Germinal center (tissue), 1 donor: ENCODE measurements at places on chromosomes 4 and X.
A peak's percentile ranks its signal among the peaks of the same experiment; 100 is the strongest.

- peak; percentile 6 for DNase-seq
These were observed 483 bp downstream of the USP27X start for GRCh38 chrX:49879656-49880277.

DNA sequence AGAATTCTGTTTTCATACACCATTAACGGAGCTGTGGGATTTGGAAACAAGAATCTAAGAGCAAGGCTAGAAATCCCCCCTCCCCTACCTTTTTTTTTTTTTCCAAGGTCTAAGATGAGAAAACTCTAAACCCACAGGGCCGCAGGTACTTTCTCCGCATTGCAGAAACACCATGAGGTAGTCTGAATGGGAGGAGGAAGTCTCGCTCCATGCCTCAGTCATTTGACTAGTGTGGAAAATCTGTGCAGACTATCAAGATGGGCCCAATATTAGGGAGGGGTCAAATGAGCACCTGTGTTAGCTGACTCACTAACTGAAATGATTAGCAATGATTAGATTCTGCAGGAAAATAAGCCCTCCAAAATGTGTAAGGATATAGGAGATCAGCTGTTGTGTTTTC is 40.9 kb upstream of the MAP3K15 start:
- DNase-seq, result peak; percentile 9

DNA sequence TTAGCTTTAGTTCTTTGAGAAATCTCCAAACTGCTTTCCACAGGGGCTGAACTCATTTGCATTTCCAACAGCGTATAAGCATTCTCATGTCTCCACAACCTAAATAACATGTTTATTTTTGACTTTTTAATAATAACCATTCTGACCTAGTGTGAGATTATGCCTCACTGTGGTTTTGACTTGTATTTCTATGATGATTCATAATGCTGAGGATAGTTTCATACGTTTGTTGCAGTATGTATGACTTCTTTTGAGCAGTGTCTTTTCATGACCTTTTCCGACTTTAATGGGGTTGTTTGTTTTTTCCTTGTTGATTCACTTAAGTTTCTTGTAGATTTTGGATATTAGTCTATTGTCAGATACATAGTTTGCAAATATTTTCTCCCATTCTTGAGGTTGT is 1833.0 kb upstream of the PCDH10 start:
- no peak for DNase-seq

GRCh38 chr4:183987987-183988392 is 82.9 kb downstream of the STOX2 start:
- DNase-seq, result no peak

GRCh38 chrX:1679238-1679637 is 64.4 kb downstream of the ASMT start:
- DNase-seq, result no peak

- DNase-seq, result no peak
These were observed 26.7 kb downstream of the BCLAF3 start for GRCh38 chrX:19964017-19964710.

DNA sequence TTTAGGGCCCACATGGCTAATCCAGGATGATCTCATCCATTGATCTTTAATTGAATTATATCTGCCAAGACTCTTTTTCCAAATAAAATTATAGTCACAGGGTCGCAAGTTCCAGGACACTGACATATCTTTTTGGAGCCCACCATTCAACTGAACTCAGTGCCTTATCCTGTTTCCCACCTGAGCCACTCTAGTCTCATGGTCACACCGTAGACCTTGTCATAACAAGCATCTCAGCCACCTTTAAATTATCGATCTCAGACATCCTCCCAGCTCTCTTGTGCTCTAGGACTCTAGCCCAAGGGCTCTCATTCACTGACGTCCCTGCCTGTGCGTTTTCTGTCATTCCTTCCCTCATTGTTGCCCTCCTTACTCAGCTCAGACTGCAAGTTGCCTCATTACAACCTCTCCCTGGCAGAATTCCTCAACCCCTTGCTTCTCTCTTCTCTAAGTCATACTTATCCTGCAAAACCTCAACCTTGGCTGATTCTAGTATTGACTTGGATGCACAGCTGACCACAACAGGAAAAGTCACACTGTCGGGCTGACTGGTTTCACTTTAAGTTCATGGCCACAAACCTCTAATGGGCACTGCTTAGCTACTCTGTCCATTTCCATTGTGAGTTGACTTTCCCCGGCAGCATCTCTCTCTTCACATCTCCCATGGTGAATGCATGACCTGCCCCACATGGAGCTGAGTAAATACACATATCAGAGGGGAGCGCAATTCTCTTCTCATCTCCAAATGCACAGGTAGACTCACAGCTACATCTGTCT is 91.0 kb upstream of the TRIM2 start:
- DNase-seq, result no peak

GRCh38 chr4:131091896-131092295 is 1995.9 kb downstream of the C4orf33 start:
- no peak for DNase-seq

GRCh38 chr4:124931050-124931449 is 218.5 kb upstream of the ANKRD50 start:
- no peak for DNase-seq

DNA sequence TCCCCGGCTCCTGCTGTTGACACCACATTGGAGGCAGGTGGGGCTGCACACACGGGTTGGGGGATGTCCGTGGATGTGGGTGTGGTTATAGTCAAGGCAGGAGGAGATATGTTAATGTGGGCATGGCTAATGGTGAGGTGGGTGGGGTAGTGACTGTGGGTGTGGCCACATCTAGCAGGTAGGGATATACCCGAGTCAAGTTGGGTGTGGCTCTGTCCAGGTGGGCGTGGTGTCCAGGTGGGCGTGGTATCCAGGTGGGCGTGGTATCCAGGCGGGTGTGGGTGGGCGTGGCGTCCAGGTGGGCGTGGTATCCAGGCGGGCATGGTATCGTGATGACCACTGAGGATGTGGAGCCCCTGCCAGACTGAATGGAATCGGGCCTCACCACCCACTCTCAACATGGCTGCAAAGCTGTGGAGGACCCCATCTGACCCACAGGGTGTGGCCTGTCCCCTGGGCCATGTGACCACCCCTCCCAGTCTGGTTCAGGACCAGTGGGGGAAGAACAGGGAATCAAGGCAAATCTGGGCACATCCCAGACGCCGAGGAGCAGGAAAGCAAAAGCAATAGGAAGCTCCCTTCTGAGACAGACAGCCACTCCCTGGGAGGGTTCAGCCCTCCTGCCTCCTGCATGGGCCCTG is 21.0 kb downstream of the MAN2B2 start:
- DNase-seq, result no peak

- DNase-seq, result no peak
These were observed 175.8 kb downstream of the FAM13A start for GRCh38 chr4:88881227-88881569.

DNA sequence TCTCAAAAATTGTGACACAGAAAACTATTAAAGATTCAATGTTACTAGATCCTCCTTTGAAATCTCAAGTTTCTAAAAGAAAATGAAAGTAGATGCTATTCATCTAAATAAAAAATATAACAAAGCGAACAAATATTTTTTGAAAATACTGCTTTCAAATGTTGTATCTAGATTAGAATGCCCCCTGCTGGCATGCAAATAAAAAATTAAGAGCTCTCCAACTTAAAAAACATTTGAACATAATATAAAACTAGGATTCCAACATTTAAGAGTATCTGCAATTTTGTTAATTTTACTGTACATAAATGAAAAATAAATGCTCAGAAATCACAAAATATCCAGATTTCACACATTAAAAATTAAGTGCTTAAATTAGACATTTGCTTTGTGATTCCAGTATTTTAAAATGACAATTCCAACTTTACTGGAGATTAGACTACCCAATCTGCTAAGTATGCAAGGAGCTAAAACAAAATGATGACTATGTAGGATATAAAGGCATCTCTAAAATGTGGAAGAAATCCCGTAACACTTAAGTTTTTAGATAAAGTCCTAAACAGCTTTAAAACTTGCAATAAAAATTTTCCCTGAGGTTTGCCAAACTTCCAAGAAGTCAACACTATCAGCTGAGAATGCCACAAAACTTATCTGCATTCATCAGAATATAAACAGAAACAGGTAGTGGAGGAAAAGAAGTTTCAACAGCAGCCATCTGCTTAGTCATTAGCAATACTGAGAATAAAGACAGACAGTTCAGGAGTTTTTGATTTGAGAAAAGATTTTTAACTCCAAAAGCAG is 32.7 kb downstream of the DHX15 start:
- no peak for DNase-seq

DNA sequence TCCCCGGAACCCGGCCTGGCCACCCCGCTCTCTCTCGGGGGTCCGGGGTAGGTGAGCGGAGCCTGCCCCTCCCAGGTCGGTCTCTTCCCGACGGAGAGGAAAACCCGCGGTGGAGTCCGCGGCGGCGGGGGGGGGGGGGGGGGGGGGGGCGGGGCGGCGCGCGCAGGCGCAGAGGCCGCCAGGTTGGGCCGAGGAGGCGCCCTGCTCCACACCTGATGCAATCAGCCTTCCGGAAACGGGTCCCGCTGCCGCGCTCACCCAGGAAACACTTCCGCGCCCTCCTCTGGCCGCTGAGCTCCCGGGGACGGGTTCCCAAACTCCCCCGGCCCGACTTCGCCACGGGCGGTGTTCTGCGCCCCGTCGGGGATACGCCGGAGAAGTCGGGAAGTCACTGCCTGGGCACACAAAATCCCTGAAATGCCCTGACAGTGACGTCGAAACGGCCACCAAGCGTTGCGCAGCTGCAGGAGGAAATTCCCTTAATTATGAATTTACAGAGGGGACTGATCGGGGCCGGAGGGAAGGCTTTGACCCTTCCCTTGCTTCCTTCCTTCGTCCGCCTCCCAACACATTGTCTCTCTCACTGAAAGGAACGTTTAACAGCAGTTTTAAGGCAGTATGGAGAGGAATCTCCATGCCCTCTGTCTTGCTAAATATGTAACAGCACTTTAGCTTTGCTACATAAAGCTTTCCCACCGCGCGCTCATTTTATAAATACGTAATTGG is 2.1 kb upstream of the APBB2 start:
- peak; percentile 88 for DNase-seq

DNA sequence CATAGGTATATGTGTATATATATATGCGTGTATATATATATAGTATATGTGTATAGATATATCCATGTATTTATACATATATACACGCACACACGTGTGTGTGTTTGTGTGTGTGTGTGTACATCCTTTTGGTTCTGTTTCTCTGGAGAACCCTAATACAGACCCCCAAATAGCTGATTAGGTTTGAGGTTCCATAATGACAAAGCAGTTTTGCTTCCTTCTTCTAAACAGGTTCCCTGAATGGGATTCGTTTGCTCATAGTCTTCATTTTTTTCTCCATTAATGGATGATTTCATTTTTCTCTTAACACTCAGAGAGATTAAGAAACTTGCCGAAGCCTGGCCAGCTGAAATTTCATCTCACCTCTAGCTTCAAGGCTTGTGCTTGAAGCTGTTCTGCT is 234.0 kb upstream of the BCOR start:
- DNase-seq, result no peak

DNA sequence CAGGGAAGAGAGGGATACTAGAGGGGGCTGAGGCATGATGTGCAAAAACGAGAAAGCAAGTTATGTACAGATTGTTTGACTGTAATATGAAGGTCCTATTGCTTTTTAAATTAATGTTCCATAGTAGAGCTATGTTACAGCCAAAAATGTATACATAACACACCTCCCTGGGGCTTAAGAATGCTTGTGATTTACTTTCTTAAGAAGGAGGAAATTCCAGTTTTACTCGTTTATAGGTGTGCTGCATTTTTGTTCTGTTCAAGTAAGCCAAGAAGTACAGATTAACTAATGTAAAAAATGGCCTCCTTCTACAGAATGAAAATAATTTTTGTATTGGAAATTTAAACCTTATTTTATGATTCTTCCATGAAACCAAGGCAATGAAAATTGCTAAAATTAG is 614.4 kb upstream of the NR3C2 start:
- no peak for DNase-seq

DNA sequence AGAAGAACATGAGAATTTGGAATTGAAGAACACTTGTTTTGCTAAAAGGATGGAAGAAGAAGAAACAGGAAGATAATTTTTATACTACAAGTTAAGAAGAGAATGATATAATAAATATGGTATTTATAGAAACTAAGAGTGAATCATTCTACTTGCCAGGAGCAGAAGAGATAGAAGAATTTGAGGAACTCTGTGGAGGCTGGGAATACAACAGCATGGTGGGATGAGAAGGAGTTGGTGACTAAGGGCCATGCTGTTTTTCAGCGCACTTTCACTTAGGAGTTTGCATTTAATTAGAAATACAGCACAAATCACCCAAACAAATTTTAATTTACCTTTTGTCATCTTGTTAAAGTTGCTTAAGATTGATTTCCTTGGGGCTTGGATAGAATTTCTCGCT is 20.5 kb downstream of the HADH start:
- no peak for DNase-seq

DNA sequence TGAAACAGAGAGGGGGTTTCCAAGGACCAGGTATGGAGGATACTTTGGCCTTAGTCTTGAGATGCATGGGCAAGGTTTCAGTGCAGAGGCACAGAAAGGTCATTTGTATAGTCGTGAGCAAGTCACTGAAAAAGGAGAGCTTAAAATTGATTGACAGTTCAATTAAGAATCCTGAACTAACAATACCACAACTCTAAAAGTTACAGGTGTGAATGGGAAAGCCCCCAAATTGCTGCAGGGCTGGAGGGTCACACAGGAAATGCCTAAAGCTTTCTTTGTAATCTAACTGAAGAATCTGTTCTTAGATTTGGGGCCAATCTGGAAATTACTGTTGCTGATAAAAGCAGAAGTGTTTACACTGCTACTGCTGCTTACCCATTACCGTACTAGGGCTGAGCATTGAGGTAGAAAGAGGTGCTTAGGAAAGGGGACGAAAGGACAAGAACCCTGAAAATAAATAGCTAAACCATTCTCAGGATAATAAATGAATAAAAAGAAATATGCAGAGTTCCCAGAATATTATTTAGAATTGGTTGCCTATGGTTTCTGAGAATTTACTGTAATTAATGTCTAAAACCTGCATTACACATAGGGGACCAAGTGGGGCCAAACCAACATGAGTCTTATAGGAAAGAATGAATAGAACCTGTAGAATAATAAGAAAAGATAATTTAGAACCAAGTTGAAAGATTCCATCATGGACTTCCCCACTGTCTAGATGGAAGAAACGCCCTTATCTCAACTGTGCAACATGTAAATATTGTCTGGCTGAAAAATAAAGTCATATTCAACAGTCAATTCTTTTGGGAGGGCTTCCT is 91.9 kb upstream of the PPP1R2C start:
- DNase-seq, result peak; percentile 15

DNA sequence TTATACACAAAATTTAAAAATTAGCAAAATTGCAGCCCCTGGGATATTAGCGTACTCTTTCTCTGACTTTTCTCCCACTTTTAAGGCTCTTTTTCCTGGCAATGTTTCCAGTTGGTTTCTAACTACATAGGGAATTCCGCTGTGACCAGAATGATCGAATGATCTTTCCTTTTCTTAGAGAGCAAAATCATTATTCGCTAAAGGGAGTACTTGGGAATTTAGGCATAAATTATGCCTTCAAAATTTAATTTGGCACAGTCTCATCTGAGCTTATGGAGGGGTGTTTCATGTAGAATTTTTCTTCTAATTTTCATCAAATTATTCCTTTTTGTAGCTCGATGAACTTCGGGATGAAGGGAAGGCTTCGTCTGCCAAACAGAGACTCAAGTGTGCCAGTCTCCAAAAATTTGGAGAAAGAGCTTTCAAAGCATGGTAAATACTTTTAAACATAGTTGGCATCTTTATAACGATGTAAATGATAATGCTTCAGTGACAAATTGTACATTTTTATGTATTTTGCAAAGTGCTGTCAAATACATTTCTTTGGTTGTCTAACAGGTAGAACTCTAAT is 6.0 kb downstream of the ALB start:
- DNase-seq, result no peak

GRCh38 chr4:79241846-79242245 is 84.0 kb downstream of the NAA11 start:
- DNase-seq, result no peak
